ENCODE measurements at places on chromosomes 7 and 10. TPM values are rescaled to one million over a fixed set of nuclear protein-coding genes. Genes with fewer than 3 reads are reported as not detected.

DNA sequence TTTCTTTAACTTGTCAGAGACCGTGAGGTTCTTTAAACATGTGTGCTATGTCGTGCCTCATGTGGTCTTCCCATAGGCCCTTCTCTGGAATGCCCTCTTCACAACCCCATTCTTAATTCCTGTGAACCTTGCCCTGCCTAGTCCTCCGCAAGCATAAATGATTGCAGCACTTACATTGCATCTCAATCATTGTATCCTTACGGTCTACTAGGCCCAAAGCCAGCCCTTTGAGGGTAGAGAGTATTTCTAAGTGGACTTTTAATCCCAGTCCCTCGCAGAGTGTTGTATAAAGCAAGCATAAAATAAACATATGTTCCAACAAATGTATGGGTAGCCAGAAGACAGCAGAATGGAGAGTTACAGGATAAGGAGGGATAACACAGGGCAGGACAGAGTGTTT lies 92.1 kb upstream of the FAM133B start:
- DNase-seq, result peak; percentile 41

GRCh38 chr7:42981601-42982000 lies 49.4 kb downstream of the MRPL32 start:
- no peak for DNase-seq

GRCh38 chr10:45532480-45532879 lies 140.1 kb downstream of the ZFAND4 start:
- DNase-seq, result no peak

GRCh38 chr7:53246957-53247356 lies 211.5 kb downstream of the POM121L12 start:
- DNase-seq, result no peak

DNA sequence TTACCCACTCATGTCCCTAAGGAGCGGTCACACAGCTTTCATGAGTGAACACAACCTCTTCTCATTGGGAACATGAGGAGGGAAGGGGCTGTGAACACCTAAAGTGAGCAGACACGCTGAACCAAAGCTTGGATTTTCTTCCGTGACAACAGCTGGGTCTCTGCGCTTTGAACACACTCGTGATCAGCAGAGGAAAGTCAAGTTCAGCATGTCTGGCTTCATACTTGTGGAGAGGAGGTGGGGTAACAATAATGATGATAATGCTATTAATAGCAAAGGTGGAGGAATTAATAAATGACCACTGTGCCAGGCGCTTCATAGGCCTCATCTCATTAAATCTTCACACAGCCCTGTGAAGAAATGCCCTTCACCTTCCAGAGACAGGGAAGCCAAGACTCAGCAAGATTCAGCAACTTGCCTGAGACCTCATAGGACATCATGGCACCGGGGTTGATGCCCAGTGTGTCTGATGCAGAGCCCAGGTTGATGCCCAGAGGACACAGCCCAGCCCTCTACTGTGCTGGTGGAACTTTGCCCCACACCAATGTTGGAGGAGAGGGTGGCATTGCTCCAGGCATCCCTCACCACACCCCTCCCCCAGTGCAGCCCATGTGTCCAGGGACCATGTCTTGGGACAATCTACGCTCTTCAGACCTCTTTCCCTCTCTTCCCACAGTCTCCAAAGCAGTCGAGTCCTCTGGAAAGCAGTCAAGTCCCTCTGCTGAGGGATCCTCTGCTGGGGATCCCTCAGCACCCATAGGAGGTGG lies 40.6 kb downstream of the GSDME start:
- DNase-seq, result no peak

GRCh38 chr10:52517012-52517411 lies 202.9 kb downstream of the DKK1 start:
- no peak for DNase-seq

DNA sequence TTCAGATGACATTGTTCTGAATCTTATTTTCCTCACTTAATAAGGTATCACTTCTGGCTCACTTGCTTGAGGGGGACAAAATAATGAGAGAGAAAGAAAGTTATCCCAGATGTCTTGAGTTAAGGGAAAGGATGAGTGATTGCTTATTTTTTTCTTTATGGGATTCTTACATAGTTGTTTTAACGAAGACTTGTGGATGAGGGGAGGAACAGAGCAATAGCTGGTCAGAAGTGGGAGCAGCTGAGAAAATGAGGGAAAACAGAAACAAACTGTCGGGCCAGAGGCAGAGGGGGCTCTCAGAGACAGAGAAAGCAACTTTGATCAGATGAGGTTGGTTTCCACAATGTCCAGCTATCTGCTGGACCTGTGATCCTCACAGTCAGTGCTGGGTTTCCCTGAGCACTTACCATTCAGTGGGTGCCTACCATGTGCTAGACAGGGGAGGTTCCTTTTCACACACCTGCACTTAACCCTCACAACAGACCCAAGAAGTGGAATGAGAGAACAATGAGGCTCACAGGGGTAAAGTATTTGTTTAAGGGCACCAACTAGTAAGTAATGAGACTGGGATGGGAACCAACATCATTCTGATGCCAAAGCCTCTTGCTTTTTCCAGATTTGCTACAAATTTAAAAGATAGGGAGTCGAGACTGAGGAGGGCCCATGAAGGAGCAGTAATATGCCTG lies 64.2 kb downstream of the BICC1 start:
- DNase-seq, result no peak

GRCh38 chr10:95404462-95404858 lies 113.7 kb upstream of the PDLIM1 start:
- DNase-seq, result peak; percentile 46

GRCh38 chr7:111835066-111835465 lies 272.8 kb upstream of the IMMP2L start:
- DNase-seq, result no peak

GRCh38 chr10:120979435-120980278 lies 128.5 kb downstream of the WDR11 start:
- DNase-seq, result peak; percentile 16

DNA sequence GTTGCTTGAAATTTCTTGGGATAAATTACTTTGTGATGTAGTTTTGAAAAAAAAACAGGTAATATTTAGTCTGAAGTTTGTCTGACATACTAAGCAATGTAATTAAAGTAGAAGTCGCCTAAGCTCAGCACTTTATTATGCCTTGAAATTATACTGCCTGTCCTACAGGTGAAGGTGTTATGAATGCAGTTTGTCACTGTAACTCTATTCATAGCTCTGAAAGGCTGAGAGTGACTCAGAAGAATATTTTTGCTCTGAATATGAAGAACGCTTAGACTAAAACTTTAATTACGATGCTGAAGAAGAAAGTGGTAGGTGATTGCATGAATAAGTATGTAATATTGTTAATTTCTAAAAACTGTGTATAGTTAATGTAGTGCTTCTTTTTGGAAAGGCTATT lies 9.2 kb downstream of the CFTR start:
- no peak for DNase-seq

GRCh38 chr7:132145466-132145865 lies 430.8 kb downstream of the PLXNA4 start:
- DNase-seq, result no peak

DNA sequence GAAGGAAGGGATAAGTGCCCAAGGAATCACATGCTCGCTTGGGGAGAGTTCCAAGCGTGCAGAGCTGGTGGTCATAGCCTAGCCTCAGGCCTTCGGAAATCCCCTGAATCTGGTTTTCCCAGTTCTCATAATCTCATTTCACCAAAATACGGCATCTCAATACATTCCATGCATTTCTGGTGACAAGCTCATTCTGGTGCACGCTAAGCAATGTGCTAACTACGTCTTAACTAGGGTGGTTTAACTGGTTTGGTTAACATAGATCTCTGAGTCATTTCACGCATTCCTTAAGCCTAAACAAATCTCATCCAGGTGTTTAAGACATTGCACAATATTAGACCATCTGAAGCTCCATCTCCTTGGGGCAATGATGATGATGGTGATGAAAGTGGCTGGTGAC lies 72.9 kb upstream of the STEAP1B start:
- DNase-seq, result no peak

DNA sequence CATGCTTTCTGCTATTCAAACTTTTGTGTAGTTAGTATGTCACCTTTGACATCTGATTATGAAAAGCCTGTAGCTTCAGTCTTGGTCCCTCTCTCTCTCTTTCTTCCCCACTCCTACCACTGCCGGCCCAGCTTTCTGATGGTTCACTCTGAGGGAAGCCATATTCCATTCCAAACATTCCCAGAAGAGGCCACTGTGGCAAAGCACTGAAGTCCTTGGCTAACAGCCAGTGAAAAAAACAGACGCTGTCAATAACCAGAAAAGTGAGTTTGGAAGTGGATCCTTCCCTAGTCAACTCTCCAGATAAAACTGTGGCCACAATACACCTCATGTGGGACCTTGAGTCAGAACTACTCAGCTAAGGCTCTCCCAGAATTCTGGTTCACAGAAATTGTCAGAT lies 950.7 kb upstream of the PHF14 start:
- DNase-seq, result no peak

GRCh38 chr10:44306147-44306710 lies 78.7 kb downstream of the CXCL12 start:
- no peak for DNase-seq

GRCh38 chr7:47085491-47086275 lies 496.2 kb downstream of the TNS3 start:
- no peak for DNase-seq

- no peak for DNase-seq
Observed at GRCh38 chr10:76420725-76421124, 989.3 kb downstream of the LRMDA start.

- no peak for DNase-seq
Observed at GRCh38 chr10:57979491-57979890, 288.2 kb downstream of the IPMK start.

GRCh38 chr7:48078470-48078869 lies 10.6 kb upstream of the UPP1 start:
- no peak for DNase-seq

- no peak for DNase-seq
Observed at GRCh38 chr10:52853704-52854103, 81.1 kb upstream of the MBL2 start.

Gene TDRD1
- total RNA-seq, result not detected

Gene CCL24
- not detected for total RNA-seq

Gene OR2A5
- not detected for total RNA-seq

Gene CDH23
- total RNA-seq, result not detected

Gene MYPN
- not detected for total RNA-seq

Gene MKX
- not detected for total RNA-seq

Gene CYP3A7
- total RNA-seq, result 6.4 TPM

Gene GRK5
- 12.6 TPM for total RNA-seq

Gene TYSND1
- total RNA-seq, result 6.8 TPM

Gene GHRHR
- total RNA-seq, result not detected

Gene TFR2
- total RNA-seq, result 36.9 TPM

Gene NYAP1
- 0.15 TPM for total RNA-seq

Gene DPP6
- total RNA-seq, result not detected
